ENCODE measurements at places on chromosomes 1 and 21.

GRCh38 chr1:90753556-90753955 lies 36.5 kb upstream of the BARHL2 start:
- no peak for DNase-seq

DNA sequence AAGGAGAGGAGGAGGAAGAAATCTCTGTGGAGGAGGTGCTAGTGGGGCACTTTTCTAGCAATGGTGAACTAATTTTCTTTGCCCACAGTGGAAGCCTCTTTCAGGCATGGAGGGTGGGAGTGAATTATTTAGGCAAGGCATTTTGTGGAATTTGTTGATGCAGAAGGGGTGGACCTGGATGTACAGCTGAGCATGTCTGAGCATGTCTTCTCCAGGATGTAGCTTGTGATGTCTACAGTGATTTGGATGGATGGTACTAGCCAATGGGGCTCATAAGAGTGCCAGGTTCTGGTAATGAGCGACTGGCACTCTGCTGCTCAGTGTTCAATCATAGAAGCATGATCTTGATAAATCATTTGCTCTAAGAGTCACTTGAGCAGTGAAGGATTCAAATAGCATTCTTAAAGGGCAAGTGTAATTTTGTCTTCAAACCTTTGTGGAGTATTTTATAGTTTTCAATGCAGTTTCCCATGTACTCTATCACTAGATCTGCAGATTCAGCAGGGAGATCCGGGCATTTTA lies 153.9 kb upstream of the LMO4 start:
- DNase-seq = no peak

DNA sequence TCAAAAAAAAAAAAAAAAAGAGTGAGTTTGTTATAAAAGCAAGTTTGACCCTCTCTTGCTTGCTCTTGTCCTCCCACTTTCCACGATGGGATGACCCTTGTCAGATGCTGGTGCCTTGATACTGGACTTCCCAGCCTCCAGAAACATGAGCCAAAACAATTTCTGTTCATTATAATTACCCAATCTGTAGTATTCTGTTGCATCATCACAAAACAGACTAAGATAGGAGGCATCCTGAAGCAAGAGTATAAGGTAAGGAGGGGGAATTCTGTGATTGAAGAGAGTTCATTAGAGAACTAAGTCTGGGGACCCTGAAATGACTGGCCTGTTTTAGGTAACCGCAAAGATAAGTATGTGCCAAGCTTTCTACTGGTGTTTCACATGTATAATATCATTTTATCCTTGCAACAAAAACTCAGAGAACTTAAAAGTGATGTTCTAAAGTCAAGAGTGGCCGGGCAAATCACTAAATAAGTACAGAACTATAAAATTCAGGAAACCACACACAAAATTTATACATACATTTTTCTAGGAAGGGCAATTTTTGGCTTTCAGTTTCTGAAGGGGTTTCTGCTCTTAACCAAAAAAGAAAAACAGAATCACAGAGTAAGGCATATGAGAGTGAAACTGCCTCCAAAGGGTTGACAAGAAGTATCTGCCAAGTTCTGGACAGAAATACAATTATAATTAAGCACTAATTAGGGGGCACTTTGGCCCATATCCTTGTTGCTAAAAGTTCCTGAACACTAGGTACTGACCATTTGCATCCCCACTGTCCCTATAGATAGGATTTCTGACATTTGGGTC lies 14.0 kb downstream of the DNALI1 start:
- DNase-seq = no peak

DNA sequence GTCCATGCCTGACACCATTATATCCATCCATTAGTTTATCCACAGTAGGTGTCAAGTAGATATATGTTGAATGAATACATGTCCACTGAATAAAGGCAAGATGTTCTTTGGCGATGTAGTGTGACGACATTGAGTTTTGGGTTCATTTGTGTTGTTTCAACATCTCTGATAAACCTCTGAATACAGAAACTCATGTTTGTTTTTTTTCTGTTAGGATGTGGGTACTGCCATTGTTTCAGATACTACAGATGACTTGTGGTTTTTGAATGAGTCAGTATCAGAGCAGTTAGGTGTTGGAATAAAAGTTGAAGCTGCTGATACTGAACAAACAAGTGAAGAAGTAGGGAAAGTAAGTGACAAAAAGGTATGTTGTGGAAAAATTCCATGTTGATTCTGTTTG lies 28.1 kb downstream of the MDM4 start:
- no peak for DNase-seq

- DNase-seq = no peak
Observed at GRCh38 chr1:61519631-61520030, 205.3 kb downstream of the TM2D1 start.

DNA sequence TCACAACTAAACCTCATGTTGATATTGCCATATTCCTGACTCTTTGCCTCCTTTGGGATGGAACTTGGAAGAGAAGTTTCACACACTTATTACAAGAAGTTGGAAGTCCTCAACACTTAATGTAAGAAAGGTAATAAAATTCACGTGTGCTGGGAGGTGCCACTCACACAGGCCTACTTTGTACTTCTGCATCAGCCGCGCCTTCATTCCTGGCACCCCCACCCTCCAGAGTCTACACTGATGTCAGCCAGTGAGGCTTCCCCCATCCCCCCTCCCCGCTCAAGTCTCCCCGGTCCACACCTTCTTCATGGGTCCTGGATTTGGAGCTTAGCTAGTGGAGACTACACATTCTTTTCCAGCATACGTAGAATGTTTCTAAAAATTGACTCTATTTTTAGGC lies 24.8 kb upstream of the SLC45A1 start:
- no peak for DNase-seq

DNA sequence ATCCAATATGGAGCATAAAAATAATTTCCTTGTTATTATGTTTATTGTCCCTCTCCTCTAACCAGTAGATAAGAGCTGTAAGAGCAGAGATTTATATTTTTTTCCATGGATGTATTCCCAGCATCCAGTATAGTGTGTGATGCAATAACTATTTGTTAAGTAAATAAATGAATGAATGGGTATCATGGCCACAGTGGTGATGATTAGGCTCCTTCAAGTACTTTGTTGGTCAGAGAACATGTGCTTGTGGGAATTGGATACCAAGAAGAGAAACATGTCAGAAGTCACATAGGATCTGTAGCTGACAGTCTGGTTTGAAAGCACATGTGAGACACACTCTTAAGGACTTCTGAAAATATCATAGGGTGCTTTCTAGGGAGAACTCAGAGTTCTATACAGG lies 588.5 kb downstream of the AGBL4 start:
- DNase-seq = no peak

DNA sequence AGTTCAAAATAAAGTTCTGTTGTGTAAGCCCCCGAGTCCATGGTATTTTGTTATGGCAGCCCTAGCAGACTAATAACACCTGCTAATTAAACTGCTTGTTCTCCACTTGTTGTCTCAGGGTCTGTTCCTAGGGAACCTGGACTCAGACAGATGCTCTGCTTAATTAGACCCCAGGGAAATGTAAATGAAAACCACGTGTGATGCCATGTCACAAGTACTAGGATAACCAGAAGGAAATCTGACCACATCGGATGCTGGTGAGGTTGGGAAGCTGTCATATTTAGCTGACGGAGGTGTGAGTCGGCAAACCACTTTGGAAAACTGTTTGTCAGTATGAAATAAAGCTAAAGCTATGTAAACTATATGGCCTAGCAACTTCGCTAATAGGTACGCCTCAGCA lies 19.6 kb downstream of the EDN2 start:
- DNase-seq = peak; percentile 34

- no peak for DNase-seq
Observed at GRCh38 chr1:19828546-19828945, 13.5 kb upstream of the RNF186 start.
